NCI-H510A (cell line): ENCODE measurements at places on chromosomes 1 and 21.

DNA sequence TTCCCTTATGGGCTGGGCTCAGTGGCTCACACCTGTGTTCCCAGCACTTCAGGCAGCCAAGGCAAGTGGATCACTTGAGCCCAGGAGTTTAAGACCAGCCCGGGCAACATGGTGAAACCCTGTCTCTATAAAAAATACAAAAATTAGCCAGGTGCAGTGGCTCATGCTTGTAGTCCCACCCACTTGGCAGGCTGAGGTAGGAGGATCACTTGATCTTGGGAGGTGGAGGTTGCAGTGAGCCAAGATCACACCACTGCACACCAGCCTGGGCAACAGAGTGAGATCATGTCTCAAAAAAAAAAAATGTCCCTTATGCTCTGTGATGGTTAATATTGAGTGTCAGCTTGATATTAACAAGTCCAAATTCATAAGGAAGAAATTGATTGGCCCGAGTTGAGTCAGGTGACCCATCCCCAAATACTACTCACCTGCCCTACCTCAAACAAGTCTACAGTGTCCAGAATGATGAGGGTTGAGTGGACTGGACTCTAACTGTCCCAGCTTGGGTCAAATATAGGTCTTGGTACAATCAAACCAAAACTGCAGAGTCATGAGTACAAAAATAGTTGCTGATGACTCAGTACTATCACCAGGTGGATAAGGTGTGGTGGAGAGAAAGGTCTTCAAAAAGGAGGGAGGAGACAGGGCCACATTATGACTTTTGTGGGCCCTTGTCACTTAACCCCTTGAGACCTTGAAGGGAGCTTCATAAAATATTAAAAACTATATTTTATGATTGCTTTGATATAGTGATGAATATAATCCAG is 161.0 kb downstream of the ZNF326 start:
- DNase-seq, result no peak

- DNase-seq, result no peak
Measured at GRCh38 chr1:38498686-38499085, 360.9 kb downstream of the RRAGC start.

DNA sequence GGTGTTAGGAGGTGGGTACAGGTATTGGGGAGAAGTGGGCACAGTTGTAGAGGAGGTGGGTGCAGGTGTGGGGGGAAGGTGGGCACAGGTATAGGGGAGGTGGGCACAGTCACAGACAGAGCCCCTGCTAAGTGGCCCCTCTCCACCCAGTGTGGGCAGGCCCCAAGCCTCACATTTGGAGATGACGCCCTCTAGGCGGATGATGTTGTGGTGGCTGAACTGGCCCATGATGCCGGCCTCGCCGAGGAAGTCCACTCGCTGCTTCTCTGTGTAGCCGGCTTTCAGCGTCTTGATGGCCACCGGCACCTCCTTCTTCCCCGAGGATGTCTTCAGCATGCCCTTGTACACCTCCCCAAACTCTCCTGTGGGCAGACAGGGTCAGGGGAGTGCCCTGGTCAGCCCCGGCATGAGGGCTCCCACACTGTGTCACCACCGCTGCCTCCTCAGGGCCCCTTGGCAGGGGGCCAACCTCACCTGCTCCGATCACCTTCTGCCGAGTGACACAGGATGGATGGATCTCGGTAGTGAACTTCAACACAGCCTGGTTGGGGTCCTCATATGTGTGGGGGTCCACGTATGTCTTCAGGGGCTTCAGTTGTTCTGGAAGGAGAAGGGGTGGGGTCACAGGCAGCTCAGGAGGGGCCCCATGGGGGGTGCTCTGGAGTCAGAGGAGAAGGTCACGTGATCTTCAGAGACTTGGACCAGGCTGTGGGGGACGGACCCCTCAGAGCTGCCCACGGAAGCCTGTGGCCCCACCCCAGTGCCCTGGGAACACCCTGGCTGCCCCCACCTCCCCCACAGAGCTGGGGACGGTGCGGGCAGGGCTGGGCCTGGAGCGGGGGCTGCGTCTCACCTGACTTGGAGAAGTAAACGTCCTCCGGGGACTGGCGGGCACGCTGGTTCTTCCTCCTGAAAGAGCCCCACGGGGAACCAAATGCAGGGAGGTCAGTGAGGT is 22.6 kb downstream of the EPHA2 start:
- DNase-seq, result no peak

- no peak for DNase-seq
Measured at GRCh38 chr21:36705679-36706481, 7.0 kb downstream of the SIM2 start.

- no peak for DNase-seq
Measured at GRCh38 chr1:54845772-54846171, 41.2 kb downstream of the DHCR24 start.

DNA sequence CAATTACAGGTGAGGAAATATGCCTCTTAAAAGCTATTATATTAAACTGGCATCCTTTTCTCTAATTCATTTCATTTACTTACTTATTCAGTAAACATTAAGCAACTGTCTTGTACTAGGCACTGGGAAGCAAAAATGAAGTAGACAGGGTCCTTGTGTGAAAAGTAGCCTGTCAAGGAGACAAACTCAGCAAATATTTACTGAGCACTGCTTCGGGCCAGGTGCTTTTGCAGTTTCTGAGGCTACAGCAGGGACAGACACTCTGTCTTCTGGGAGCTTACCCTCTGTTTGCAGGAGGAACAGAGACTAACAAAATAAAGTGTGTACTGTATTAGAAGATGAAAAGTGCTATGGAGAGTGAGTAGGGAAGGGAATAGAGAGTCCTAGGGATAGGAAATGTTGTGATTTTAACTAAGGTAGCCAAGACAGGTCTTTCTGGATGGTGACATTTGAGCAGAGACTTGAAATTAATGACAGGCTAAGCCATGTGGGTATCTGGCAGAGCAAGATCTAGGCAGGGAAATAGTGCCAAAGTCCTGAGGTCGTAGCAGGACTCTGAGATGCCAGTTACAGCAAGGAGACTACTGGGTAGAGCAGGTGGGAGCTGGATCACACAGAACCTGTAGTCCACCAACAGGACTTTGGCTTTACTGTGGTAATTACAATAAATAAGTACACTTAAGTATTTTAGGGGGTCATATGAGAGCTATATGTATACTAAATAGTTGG is 133.0 kb downstream of the ITSN1 start:
- DNase-seq, result no peak

DNA sequence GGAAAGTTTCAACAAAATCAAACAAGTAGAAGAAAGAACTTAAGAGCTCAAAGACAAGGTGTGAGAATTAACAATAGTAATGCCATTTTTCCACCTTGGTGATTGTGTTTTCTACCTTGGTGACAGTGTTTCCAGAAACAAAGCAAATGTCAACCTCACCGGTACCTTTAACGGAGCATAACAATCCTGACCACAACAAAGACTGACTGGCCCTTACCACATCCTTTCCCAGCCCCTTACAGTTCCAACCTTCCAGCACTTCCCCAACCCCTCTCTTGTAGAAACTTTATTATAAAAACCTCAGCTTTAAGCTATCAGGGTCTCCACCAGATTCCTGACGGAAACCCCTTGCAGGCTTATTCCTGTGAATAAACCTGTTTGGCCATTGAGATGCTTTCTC is 16.7 kb downstream of the STYXL2 start:
- no peak for DNase-seq

DNA sequence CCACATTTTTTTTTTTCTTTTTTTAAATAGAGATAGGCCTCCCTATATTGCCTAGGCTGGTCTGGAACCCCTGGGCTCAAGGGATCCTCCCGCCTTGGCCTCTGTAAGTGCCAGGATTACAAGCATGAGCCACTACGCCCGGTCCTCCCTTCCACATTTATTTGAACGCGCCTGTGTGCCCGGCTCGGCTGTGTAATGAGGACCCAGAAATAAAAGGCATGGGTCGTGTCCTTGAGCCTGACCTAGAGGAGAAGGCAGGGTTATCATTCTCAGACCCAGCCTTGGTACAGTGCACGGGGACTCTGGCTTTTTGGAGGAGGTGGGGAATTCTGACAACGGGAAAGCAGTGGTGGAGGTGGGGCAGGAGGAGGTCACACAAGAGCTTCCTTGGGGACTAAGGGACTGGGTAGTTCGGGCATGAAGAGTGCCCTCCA is 841 bp downstream of the CENPF start:
- DNase-seq, result no peak

- DNase-seq, result no peak
Measured at GRCh38 chr1:38060498-38060897, 13.9 kb upstream of the POU3F1 start.

- no peak for DNase-seq
Measured at GRCh38 chr1:203331224-203331623, 19.7 kb downstream of the FMOD start.

DNA sequence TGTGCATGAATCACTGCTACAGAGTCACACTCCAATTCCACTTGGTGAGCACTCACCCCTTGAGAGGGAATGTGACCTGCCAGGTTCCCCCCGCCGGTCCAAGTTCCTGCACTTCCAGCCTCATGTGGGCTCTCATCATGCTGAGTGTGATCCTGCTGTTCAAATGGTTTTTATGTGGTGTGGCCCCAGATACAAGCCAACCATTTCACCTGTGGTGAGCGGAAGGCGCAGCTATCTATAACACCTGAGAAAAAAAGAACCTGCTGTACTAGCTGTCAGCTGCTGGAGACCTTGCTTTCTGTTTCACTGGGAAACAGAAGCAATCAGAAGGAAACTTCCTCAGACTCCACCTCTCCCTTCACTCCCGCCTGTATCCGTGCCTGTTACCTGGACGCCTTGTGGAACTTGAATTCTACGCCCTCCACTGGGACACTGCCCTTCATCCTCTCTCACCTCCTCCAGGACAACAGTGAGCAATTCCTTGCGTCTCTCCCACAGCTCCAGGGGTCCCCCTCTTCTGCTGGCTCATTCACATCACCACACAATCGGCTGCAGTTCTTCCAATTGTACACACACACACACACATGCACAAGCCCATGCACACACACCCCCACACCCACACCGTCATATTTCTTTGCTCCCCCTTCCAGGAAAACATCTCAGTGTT is 64.4 kb upstream of the RPL11 start:
- DNase-seq, result no peak

DNA sequence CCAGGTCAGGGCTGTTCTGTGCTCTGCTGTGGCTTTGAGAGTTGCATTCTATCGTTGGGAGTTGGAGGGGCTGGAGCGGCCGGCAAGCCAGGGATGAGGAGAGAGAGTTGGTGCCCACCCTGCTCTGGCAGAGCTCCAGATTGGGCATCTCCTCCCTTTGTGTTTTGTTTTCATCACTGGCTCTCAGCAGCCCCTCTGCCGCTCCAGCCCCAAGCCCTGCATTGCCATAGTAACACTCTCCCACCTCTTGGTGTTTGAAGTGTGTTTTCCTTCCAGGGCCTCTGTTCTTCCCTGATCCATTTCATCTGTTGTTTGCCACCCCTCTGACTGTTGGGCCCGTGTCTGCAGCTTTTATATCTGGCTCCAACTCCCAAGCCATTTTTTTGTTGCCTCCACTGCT is 152.7 kb downstream of the URB2 start:
- no peak for DNase-seq

DNA sequence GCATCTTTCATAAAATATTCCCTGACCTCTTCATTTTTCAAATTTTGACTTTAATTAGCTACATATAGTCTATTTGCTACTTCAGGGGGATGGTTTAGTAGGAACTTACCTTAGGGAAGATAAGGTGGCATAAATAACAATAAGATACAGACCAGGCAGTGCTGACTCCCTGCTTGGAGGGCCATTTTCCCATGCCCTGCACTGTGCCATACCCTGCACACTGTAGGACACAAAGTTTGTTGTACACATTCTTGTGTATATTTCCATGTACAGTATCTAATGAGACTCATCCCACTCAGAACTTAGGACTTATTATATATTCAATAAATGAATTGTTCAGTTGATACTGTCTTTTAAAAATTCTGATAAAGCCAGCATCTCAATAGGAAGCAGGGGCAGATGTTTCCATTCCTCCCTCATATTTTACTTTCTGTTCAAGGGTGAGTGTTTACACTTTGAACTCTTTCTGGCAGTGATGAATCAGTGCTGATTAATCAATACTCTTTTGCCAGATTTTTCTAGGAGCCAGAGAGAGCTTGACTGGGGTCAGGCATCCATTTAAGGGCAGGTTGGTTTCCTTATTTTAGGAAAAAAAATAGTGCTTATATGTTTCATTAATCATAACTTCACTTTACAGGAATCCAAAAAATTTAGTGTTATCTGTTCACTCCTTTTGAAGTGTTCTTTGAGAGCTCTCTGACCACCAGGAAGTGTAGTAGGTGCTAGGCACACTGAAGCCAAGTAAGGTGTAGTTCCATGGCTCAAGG is 30.6 kb downstream of the MPZL1 start:
- no peak for DNase-seq

DNA sequence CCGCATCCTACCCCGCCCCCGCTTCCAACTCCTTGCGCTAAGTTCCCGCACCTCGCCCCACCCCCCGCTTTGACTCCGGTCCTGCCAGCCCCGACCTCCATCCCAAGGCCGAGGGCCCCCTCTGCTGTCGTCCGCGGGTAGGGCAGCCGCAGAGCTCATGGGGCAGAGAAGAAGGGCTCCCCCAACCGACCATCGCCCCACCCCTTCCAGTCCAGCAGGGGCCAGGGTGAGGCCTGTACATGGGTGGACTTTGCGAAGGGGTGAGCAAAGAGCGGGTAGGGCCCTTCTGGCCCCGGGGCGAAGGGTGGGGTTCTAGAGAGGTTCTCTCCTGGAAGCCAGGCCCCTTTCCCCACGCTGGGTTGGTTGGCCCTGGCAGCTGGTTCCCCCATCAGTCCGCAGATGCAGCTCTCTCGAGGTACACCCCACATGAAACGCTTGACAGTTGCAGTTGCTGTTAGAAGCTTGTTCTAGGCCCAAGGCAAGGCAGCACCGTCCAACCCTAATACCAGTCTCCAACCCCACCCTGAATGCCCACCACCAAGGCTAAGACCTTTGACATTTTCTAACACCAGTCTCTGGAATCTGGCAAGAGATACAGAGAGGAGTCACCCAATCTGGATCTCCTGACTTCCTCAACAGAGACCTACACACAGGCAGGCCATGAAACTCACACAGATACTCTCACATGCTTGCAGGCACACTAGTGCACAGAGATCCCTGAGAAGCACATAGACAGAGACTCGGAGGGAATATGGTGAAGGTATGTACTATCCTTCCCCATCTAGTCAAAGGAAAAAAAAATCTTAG is 25.3 kb upstream of the ADGRB2 start:
- peak; percentile 65 for DNase-seq

DNA sequence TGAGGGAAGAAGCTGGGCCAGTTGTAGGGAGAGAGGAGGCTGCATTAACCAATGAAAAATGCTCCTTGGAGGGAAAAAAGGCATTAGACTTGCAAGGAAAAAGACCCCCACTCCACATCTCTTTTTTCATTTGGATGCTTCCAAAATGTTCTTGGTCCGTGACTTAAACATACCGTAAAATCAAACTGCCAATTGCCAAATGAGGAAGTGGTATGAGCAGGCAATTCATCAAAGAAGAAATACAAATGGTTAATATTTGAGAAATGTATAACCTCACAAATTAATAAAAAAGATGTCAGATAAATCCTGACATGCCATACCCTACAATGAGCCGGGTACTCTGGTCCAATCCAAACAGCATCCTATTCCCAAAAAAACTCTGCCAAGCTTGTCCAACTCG is 30.6 kb downstream of the KANK4 start:
- no peak for DNase-seq

- DNase-seq, result no peak
Measured at GRCh38 chr1:226608699-226609505, 60.3 kb downstream of the STUM start.
